ENCODE measurements at places on chromosomes 3 and 15.
A peak's percentile ranks its signal among the peaks of the same experiment; 100 is the strongest.

DNA sequence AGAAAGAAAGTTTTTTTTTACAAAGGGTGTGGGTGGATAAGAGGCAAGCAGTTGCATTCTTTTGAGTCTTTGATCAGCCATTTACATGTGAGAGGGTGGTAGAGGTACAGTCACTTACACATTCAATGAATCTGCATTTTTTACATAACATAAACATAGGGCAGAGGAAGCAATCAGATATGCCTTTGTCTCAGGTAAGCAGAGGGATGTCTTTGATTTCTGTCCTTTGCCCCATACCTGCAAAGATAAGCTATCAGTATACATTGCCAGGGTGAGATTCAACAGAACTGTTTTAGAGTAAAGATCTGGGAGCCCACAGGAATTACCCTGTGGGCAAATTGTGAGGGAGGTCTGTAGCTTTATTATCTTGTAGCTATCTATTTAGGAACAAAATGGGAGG, 5.4 kb upstream of the PPP1R2 start:
- DNase-seq, result no peak

- no peak for DNase-seq
These were observed 27.2 kb downstream of the INTS14 start for GRCh38 chr15:65583701-65584100.

- DNase-seq, result no peak
These were observed 8.4 kb downstream of the HSPBAP1 start for GRCh38 chr3:122785231-122785630.

DNA sequence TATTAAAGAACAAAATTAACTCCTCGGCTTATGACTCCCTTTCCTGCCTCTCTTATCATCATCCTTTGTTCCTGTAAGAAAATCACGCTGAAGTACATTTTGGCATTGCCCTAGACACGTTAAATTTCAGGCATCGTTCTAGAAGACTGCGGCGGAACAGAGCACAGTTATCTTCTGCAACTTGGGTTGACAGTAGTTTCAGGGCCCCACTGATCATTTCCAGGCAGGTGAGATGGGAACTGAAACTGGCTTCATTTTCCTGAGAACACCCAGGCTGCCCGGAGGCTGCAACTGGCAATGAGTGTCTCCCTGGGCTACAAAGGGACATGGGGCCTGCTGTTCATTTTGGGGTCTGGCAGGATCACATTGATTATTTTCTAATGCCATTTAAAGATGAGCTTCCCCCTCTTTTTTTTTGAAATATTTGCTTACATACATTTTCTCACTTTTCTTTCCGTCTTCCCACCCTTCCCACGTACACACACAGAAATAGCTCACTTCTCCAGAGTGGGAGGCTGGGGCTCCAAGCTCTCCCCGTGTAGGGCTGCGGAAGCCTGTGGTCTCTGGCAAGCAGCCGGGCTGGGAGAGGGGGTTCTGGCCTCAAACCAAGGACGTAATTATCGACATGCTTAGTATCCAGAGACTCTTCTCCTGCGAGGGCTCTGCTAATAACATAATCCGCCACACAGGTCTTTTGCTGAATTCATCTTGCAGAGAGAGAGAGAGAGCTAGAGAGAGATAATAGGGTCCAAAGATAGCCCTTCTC, 267.4 kb downstream of the ABHD5 start:
- DNase-seq, result no peak

- no peak for DNase-seq
These were observed at the start of gene MAGEL2 for GRCh38 chr15:23647421-23648370. MAGEL2 (minus strand) TSS chr15:23647867; CDS start chr15:23647742, 125 bp downstream.

- no peak for DNase-seq
These were observed 142.4 kb downstream of the ZPLD1 start for GRCh38 chr3:102577082-102577789.

GRCh38 chr15:57696146-57696545, 10.4 kb upstream of the POLR2M start:
- peak; percentile 31 for DNase-seq

DNA sequence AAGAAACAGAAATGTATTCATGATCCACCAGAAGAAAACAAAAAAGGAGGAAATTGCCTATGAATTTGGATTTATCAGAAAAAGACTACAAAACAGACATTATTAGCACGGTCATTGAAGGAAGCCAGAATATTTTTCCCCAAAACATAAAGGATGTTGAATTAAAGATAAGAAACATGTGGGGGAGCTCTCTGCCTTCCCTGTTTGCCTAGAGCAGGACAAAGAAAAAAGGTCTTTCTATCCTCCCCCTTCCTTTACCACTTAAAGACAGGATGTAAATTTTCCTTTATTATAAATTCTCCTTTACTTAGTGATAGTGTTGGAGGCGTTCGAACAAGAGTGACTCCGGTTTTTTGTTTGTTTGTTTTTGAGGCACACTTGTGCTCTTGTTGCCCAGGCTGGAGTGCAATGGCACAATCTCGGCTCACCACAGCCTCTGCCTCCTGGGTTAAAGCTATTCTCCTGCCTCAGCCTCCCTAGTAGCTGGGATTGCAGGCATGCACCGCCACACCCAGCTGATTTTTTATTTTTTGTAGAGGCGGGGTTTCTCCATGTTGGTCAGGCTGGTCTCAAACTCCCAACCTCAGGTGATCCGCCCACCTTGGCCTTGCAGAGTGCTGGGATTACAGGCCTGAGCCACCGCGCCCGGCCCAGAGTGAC, 14.9 kb upstream of the RPN1 start:
- no peak for DNase-seq

GRCh38 chr3:32667072-32667582, 17.9 kb upstream of the CNOT10 start:
- DNase-seq, result no peak
